ENCODE measurements at places on chromosomes 1 and 21.

DNA sequence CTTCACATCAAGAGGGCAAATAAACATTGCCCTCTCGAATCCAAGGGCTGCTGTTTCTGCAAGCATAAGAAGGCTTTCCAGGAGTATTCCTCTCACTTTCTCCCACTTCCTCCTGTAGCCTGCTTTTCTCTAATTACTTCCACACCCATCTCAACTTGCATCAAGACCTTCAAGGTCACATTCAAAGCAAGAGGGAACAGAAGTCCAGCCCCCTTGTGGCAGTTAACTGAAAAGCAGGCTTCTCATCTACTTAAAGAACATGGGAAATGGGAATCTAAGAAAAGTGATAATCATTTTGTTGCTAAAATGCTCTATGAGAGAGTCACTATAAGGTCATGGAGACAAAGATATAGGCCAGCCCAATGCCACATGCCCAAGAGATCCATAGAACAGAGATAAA lies 874.4 kb downstream of the KCNT2 start:
- no peak for DNase-seq
- no peaks in the 10 kb centered on the region for H3K27me3 ChIP-seq
- no peaks in the 10 kb centered on the region for H3K4me1 ChIP-seq
- H3K27ac ChIP-seq: no peak overlapping the region

GRCh38 chr1:157932069-157932468 lies 61.4 kb upstream of the KIRREL1 start:
- no peaks in the 10 kb centered on the region for H3K36me3 ChIP-seq
- no peak overlapping the region for H3K4me3 ChIP-seq
- H3K4me1 ChIP-seq: no peaks in the 10 kb centered on the region
- H3K27ac ChIP-seq: no peak overlapping the region
- H3K27me3 ChIP-seq: no peaks in the 10 kb centered on the region
- DNase-seq: no peak

DNA sequence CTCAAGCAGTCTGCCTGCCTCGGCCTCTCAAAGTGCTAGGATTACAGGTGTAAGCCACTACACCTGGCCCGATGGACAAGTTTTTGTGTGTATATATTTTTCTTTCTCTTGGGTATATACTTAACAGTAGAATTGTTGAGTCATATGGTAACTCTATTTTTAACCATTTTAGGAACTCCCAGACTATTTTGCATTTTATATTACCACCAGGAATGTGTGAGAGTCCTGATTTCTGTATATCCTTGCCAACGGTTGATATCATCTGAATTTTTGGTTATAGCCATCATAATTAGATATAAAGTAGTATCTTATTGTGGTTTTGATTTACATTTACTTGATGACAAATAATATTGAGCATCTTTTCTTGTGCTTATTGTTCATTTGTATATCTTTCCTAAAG lies 20.7 kb downstream of the FNBP1L start:
- no peaks in the 10 kb centered on the region for H3K4me1 ChIP-seq
- no peak overlapping the region for H3K4me3 ChIP-seq
- no peak for DNase-seq
- no peaks in the 10 kb centered on the region for H3K36me3 ChIP-seq
- no peaks in the 10 kb centered on the region for H3K27me3 ChIP-seq
- H3K27ac ChIP-seq: no peak overlapping the region

- peaks cover 27% of the 10 kb centered on the region for H3K27me3 ChIP-seq
- no peaks in the 10 kb centered on the region for H3K36me3 ChIP-seq
- no peak within 1 kb of the TSS for H3K27ac ChIP-seq
- peaks cover 8% of the 10 kb centered on the region for H3K4me1 ChIP-seq
- peak; percentile 77 for DNase-seq
- peak within 1 kb of the TSS; percentile 47 for H3K4me3 ChIP-seq
Measured at GRCh38 chr1:3611170-3612019, at the start of gene MEGF6. MEGF6 (minus strand) TSS chr1:3611508; CDS start chr1:3611268, 240 bp downstream.

DNA sequence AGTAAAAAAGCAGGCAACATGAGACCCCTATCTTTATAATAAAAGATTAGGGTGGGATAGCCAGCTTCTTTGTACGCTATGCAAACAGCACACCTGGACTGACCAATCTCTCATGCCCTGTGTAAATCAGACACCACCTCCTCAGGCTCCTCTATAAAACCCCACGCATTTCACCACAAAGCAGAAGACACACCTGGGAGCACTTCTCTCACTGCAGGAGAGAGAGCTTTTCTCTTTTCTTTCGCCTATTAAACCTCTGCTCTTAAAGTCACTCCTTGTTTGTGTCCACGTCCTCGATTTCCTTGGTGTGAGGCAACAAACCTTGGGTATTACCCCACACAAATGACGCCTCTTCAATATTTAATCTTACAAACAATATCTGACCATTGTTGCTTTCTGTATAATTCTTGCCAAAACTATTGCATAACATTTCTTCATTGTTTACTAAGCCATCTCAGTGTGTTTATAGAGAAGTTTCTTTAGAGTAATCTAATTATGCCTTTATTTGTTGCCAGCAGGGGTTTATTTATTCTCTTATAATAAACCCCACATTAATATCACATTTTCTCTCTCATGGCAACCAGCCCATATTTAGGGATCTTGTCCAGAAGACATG lies 31.6 kb upstream of the NUF2 start:
- no peak for DNase-seq
- no peaks in the 10 kb centered on the region for H3K27me3 ChIP-seq
- no peaks in the 10 kb centered on the region for H3K4me1 ChIP-seq
- H3K4me3 ChIP-seq: no peak overlapping the region
- H3K27ac ChIP-seq: no peak overlapping the region

- no peaks in the 10 kb centered on the region for H3K4me1 ChIP-seq
- H3K27me3 ChIP-seq: no peaks in the 10 kb centered on the region
- no peaks in the 10 kb centered on the region for H3K36me3 ChIP-seq
- no peak overlapping the region for H3K27ac ChIP-seq
- DNase-seq: no peak
- no peak overlapping the region for H3K4me3 ChIP-seq
Measured at GRCh38 chr1:90386899-90387720, 330.0 kb downstream of the BARHL2 start.

- DNase-seq: no peak
- H3K4me1 ChIP-seq: no peaks in the 10 kb centered on the region
- no peak overlapping the region for H3K4me3 ChIP-seq
- no peaks in the 10 kb centered on the region for H3K27me3 ChIP-seq
- H3K36me3 ChIP-seq: no peaks in the 10 kb centered on the region
Measured at GRCh38 chr1:173297798-173298391, 90.8 kb upstream of the TNFSF4 start.

DNA sequence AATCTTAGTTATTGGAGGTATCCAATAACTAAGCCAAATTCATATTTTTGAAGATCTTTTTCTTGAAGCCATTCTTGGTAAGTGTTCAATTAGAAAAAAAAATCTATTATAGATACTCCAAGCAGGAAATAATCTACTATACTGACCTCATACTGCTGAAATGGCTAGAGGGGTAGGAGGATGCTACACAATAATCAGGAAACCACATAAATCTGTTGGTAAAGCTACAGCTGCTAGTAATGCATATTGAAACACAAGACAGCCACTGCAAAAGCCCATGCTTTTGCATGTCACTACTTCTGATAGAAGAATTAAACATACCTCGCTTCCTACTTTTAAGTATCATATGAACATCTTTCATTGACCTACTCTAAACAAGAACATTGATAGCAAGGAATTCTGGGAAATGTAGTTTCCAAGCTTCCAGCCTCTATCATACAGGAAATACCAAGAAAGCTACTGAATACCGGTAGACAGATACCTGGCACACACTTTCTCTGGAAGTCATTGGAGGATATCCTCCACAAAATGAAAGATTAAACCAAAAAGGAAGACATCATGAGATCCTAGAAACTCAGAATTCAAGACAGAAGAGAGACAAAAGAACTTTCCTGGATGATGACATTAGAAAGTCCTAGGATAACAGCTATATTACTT lies 103.0 kb upstream of the VAV3 start:
- peaks cover 6% of the 10 kb centered on the region for H3K4me1 ChIP-seq
- H3K4me3 ChIP-seq: no peak overlapping the region
- H3K27ac ChIP-seq: no peak overlapping the region
- no peaks in the 10 kb centered on the region for H3K36me3 ChIP-seq
- no peaks in the 10 kb centered on the region for H3K27me3 ChIP-seq

GRCh38 chr1:12565966-12566352 lies 52.1 kb downstream of the DHRS3 start:
- H3K4me1 ChIP-seq: no peaks in the 10 kb centered on the region
- H3K36me3 ChIP-seq: peaks cover 10% of the 10 kb centered on the region
- DNase-seq: no peak
- H3K27me3 ChIP-seq: no peaks in the 10 kb centered on the region
- H3K4me3 ChIP-seq: no peak overlapping the region
- no peak overlapping the region for H3K27ac ChIP-seq

- no peaks in the 10 kb centered on the region for H3K36me3 ChIP-seq
- no peak overlapping the region for H3K4me3 ChIP-seq
- H3K4me1 ChIP-seq: peaks cover 2% of the 10 kb centered on the region
- H3K27me3 ChIP-seq: no peaks in the 10 kb centered on the region
Measured at GRCh38 chr1:222331340-222331739, 216.6 kb downstream of the HHIPL2 start.

DNA sequence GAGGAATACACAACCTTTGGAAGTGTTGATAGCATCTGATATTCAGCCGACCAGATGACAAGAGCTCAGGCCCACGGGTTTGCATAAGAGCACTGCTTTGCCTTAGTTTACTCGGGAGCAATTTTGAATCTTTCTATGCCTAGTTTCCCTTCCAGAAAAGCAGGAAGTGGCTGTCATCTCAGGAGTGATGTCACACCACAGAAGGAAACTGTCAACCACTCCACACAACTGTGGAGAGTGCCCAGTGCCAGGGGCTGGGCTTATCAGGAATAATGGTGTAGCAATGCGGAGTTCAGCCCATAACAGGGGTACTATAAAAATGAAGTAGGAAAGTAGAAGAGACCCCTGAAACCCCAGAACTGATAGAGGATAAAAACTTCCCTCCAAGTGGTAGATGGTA lies 28.4 kb downstream of the NTPCR start:
- no peak overlapping the region for H3K27ac ChIP-seq
- no peak for DNase-seq
- H3K27me3 ChIP-seq: no peaks in the 10 kb centered on the region
- peaks cover 47% of the 10 kb centered on the region for H3K36me3 ChIP-seq

Data from thymus (tissue), 14 donors.